ENCODE measurements at places on chromosomes 13 and 19.

DNA sequence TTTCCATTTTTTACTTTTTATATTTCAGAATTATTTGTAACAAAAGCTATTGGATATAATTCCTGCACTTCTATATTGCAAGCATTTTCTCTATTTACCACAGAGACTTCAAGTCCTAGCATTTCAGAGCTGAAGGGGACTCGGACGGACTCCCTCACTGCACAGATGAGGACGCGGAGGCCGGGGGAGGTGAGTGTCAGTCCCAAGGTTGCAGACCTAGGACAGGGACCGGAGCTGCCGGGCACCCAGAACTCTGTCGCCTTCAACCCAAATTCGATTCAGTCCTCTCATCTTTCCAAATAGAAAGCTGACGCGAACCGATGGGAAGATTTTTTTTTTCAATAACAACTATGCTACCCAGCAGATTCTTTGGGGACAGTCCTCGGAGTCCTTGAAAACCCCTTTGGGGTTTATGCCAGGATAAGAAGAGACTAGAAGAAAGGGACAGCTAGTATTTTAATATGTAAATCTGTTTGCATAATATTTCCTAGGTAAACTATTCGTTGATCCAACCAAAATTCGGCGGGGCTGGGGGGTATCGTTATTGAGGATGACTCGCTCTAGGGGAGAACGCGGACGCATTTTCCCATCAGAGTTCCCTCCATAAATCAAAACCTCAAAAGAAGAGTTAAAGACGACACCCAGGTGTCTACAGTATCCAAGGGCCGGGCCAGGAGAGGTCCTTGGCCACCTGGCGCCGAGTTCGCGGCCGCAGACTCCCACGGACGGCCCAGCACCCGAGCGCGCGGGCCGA, 803 bp downstream of the FLT3 start:
- no peak for DNase-seq

DNA sequence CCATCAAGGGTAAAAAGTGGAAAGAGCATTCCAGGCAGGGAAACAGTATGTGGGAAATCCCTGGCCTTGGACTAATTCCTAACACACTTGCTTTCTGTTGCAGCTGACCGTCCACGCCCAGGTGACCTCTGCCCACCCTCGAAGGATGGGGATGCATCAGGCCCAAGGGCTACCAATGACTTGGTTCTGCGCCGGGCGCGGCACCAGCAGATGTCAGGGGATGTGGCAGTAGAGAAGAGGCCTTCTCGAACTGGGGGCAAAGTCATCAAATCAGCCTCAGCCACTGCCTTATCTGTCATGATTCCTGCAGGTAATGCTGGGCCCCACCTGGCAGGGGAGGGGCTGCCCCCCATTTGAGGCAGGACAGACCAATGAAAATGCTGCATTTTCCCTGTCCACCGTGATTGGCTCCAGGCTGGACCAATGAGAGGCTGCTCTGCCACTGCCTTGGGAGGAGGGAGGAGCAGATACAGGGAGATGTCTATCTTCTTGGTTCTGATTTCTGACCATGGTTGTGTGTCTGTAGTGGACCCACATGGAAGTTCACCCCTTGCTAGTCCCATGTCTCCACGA, 12.6 kb downstream of the DNASE2 start:
- no peak for DNase-seq

DNA sequence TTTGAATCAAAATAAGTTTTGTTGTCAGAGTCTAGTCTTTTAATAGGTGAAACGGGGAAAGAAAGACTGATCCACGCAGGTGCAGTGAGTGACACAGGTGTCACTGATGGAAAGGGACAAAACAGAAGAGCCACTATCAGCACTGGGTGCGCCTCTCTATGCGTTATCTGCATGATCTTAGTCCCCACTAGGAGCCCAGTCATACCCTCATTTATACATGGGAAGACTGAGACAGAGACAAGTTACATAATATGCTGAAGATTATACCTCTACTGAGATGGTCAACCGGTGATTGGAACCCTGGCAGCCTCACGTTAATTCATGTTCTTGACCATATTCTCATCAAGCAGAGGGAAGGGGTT, 3.4 kb downstream of the LRCH1 start:
- no peak for DNase-seq

- DNase-seq, result no peak
Observed at GRCh38 chr19:10052602-10053360, 33.3 kb upstream of the SHFL start.

DNA sequence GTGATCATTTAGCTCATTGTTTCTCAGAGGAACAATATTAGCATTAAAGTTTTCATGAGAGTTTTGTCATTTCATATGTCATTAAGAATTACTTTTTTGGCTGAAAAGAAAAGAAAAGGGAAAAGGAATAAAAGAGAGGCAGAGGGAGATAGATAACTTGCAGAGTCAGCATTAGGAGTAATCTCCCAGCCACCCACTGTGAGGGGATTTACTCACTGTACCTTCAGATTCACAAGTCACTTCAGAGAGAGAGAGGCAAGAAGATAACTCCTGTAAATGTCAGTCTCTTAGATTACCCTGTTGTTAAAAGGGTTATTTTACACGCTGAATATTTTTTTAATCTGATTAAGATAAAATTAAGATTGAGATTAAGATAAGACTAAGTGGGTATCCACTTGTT, 125.2 kb downstream of the POU4F1 start:
- DNase-seq, result no peak

- peak; percentile 60 for DNase-seq
Observed at GRCh38 chr19:11198769-11199424, 1.6 kb upstream of the KANK2 start.

DNA sequence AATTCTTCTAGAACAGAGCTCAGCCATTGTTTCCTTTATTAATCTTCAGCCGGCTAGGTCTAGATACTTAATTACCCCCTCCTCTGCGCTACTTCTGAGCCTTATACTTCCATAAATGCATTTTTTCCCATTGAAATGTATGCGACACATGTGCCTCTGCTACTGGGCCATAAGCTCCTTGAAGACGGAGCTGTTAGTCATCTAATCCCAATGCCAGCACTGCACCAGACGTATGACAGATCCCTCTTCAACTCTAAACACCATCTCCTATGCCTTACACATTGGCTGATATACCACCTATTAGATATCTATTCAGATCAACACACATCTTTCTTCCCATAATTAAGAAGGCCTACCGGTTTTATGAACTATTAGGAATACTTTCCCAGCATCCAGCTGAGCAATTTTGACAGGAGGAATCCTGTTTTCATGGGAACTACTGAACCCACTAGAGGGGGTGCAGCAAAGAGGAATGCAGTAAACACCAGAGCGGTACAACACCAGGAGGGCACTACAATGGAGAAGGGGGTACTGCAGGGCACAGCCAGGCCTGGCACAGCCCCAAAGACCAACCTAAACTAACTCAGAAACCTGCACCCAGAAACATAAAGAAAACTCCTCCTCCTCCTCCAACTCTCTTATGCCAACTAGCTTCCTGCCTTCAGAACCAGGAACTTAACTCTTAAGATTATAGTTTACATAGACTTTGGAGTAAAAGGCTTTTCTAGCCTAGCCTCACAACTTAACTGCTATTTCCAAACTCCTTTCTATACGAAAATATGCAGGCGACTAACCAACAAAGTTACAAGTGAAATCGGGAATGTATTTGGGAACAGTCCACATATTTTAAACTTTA, 18.7 kb downstream of the STK24 start:
- no peak for DNase-seq

DNA sequence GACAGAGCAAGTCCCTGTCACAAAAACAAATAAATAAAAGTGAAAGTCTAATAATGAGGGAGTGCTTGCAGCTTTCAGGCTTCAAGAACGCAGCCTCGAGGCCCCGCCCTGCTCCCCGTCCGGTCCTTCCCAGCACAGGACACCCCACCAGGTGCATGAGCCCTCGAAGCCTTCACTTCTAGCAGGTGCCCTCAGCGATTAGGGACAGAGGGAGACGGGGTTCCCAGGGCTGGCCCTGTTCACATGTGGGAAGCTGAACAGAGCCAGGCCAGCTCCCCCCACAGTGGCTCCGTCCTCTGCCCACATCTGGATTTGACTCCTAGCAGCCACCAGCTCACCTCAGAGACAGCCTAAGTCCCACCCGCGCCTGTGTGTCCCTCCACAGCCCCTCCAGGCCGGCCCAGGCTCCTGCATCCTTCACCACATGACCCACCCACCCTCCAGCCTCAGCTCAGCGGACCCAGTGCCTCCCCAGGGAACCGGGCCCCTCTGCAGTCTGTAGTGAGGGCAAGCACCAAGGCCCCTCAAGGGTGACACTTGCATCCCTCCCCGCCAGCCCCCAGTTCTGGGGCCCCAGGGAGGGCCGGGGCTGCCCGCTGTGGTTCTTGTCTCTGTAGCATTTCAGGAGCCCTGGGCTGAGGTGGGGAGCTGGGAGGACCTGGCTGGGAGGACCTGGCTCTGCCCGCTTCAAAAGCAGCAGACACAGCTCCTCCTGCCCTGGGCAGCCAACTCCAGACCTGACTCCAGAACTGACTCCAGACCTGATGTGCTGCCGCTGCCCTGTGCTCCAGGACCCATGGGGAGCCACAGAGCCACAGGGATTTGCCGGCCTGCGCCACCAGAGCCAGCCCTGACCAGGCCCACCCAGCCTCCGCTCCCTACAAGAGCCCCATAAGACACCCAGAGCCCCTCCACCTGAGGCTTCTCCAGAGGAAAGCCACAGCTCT, 27.2 kb downstream of the GPX4 start:
- DNase-seq, result no peak

- DNase-seq, result no peak
Observed at GRCh38 chr19:45056831-45057230, 18.0 kb downstream of the CLASRP start.

DNA sequence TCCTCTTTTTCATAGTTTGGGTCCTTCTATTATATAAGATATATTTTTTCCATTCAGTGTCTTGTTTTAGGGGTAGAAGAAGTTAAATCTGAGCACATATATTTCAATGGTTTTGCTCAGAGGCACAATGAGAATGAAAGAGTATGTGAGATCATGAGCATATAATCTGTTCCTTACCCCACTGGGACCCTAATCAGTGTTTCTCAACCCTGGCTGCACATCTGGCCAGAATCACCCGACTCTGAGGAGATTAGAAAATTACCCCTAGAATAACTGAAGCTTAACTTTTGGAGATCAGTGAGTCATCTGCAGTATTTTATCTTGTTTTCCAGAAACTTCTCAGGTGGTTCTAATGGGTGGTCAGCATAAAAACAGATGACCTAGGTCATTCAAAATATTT, 782 bp downstream of the CYSLTR2 start:
- no peak for DNase-seq

DNA sequence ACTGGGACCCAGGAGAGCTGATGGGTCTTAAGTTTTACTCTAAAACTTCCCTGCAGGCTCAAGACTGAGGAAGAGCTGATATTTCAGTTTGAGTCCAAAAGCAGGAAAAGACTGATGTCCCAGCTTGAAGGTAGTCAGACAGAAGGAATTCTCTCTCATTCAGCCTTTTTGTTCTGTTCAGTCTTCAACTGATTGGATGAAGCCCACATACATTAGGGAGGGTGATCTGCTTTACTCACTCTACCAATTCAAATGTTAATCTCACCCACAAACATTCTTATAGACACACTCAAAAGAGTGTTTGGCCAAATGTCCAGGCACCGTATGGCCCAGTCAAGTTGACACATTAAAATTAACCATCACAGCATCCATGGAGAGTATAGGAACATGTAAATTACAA, 173.5 kb downstream of the KCNRG start:
- no peak for DNase-seq
